Stimulated activated CD4-positive, alpha-beta T cell treated with anti-CD3 and anti-CD28 coated beads, TNF-alpha, amount 100 ng/mL, for 4 hours (primary cell): ENCODE measurements at places on chromosomes 12 and 14.

DNA sequence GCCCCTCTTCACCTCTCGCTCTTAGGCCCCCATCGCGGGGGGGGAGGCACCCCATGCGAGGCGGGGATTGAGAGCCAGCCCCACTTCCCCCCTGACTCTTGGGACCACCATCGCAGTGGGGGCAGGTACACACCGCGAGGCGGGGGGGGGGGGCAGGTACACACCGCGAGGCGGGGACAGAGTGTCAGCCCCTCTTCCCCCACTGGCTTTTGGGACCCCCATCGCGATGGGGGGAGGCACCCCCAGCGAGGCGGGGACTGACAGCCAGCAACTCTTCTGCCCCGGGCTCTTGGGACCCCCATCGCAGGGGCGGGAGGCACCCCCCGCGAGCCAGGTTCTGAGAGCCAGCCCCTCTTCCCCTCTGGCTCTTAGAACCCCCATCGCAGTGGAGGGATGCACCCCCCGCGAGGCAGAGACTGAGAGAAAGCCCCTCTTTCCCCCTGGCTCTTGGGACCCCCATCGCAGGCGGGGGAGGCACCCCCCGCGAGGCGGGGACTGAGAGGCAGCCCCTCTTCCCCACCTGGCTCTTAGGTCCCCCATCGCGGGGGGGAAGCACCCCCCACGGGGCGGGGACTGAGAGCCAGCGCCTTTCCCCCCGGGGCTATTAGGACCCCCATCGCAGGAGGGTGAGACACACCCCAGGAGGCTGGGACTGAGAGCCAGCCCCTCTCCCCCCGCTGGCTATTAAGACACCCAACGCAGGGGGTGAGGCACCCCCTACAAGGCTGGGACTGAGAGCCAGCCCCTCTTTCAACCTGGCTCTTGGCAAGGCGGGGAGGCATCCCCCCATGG is 196.5 kb upstream of the PZP start:
- DNase-seq: no peak

GRCh38 chr14:92486881-92487280 is 26.7 kb upstream of the RIN3 start:
- DNase-seq: no peak

DNA sequence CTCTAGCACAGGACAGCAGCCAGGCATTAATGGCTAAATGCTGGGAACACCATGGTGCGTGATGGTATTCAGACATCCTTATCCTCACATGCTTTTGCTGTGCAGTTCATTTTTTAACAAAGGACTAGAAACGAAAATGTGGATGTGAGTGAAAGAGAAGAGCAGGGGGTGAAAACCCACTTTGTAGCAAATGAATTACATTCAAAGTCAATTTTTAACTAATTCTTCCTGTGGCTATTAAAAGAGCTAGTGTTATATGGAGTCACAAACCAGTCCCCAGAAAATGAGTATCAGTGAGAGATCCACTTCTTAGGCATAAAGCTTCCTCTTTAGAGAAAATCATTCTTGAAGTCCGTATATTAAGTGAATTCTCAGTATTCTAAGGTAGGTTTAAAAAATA is 592.0 kb upstream of the LMO3 start:
- no peak for DNase-seq

- DNase-seq: no peak
Measured at GRCh38 chr12:15439459-15439858, 117.2 kb downstream of the PTPRO start.

- DNase-seq: no peak
Measured at GRCh38 chr12:75943730-75944096, 87.9 kb downstream of the PHLDA1 start.

GRCh38 chr12:124796303-124796960 is 67.2 kb downstream of the SCARB1 start:
- no peak for DNase-seq

- DNase-seq: no peak
Measured at GRCh38 chr12:120677765-120678473, 9.0 kb upstream of the MLEC start.

GRCh38 chr12:67073336-67073735 is 195.8 kb upstream of the CAND1 start:
- no peak for DNase-seq

- no peak for DNase-seq
Measured at GRCh38 chr14:50944647-50945413, 547 bp upstream of the PYGL start.

GRCh38 chr12:47882781-47883546 is 21.8 kb downstream of the VDR start:
- no peak for DNase-seq
